ENCODE measurements at places on chromosomes 13 and 19.

- DNase-seq: no peak
Measured at GRCh38 chr13:75879656-75880055, 243.5 kb downstream of the LMO7 start.

DNA sequence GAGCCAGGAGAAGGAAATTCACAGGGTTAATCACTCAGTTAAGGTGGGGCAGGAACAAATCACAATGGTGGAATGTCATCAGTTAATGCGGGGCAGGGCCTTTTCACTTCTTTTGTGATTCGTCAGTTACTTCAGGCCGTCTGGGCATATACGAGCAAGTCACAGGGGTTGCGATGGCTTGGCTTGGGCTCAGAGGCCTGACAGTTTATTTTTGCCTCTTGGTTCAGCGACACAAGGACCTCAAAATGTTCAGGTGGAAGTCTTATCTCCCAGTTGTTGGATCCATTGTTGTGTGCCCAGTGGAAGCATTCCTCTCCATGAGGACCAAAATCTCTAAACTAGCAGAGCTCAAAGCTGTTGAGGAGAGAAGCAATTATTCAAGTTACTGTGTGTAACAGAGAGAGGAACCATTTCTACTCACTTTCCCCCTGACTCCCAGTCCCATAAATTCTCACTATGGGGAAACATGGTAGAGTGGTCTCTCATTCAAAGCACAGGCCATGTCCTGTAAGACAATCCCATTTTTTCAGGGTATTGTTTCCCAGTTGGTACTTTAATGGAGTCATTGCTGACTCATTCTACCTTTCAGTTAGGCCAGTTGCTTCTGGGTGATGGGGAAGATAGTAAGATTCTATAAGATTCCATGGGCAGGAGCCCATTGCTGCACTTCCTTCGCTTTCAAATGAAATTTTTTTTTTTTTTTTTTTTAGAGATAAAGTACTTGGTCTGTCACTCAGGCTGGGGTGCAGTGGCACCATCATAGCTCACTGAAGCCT is 8.8 kb upstream of the COX7A1 start:
- DNase-seq: no peak

DNA sequence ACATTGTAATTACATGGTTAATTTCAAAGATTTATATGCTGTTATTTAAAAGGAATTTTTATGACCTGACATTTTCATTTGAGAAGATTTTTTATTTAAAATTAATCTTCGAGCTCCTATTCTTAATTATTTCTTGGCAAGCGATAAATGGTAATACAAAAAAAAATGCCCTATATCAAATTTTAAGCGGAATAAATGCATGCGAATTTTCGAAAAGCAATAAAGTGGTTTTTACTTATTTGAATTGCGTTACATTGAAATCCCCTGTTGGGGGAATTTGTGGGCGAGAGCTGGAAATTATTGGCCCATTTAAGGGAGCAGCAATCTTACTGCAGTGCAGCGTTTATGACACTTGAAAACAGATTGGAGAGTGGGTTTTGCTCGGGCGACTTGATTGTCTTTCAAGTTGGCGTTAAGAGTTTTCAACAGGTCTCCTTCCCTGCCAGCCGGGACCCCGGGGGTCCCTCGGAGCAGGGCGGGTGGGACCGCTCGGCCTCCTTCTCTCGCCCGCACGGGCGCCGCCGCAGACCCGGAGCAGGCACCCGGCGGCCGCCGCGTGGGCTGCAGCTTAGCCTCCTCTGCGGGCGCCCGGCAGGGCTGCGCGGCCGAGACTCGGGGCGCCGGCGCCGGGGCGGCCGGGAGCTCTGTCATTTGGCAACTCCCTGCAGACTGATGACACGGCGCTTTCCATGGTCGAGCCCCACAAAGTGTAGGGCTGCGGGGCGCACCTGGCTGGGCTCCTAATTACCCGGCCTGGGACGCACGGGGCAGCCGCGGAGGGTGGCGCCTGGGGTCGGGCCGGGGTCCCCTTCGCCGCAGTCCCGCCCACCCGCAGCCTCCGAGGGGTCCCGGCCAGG is 255.1 kb upstream of the SOX21 start:
- DNase-seq: no peak

GRCh38 chr13:53074114-53074513 is 45.5 kb downstream of the OLFM4 start:
- DNase-seq: no peak

- no peak for DNase-seq
Measured at GRCh38 chr13:23789576-23790346, 99.4 kb downstream of the MIPEP start.

- no peak for DNase-seq
Measured at GRCh38 chr13:61935710-61936109, 520.1 kb upstream of the PCDH20 start.

GRCh38 chr19:1045247-1045603 is 5.3 kb downstream of the ABCA7 start:
- DNase-seq: no peak

GRCh38 chr19:10920288-10920655 is 8.2 kb downstream of the YIPF2 start:
- no peak for DNase-seq

GRCh38 chr19:5086725-5087439 is 118.0 kb downstream of the KDM4B start:
- DNase-seq: no peak

DNA sequence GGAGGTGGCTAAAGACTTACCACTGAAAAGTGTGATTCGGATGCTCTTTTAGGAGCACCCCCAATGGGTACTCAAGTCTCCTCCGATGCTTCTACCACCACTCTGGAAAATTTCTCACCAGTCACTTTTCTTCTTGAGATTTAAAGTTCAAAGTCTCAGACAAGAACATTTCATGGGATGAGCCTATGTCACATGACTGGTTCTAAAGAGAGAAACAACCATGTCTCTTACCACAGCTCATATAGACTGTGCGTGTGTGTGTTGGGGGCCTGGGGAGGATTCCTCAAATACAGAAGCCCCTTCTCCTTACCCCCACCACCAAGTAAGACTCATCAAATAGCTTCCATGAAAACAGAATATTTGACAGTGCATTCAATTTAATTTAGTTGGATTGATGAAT is 181.7 kb upstream of the MIR17HG start:
- no peak for DNase-seq

- no peak for DNase-seq
Measured at GRCh38 chr19:610801-611480, 21.3 kb downstream of the HCN2 start.

DNA sequence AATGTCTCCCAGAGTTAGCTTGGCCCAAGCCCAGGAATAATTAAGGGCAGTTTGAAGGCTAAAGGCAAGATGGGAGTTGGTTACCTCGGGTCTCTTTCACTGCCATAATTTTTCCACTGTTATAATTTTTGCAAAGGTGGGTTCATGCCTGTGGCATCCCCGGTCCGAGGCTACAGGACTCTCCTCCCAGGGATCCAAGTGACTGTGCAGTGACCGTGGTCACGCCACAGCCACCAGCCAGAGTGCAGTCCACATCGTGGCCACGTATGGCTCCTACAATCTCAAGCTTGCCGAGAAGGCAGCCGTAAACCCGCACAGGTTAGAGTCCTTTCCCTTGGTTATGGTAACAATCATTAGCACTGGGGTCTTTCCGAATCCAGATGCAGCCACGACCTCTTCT is 36.8 kb downstream of the C13orf46 start:
- no peak for DNase-seq

DNA sequence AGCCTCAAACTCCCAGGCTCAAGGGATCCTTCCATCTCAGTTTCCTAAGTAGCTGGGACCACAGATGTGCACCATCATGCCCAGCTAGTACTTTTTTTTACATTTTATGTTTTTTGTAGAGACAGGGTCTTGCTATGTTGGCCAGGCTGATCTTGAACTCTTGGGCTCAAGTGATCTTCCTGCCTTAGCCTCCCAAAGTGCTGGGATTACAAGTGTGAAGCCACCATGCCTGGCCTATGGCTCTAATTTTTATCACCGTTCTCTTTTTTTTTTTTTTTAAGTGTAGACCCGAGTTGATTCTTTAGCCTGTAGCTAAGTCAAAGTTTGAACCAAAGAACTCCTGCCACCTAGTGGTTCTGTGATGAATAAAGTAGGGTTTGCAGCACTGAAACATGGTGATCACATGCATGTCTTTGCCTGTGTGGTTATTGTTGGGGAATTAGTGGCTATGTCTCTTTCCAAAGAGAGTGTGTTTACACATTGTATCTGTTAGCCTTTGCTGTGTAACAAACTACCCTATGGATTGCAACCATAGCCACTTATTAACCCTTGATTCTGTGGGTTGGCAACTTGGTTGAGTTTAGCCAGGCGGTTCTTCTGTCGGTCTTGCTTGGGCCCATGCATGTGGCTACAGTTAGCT is 11.6 kb downstream of the NFILZ start:
- DNase-seq: no peak

DNA sequence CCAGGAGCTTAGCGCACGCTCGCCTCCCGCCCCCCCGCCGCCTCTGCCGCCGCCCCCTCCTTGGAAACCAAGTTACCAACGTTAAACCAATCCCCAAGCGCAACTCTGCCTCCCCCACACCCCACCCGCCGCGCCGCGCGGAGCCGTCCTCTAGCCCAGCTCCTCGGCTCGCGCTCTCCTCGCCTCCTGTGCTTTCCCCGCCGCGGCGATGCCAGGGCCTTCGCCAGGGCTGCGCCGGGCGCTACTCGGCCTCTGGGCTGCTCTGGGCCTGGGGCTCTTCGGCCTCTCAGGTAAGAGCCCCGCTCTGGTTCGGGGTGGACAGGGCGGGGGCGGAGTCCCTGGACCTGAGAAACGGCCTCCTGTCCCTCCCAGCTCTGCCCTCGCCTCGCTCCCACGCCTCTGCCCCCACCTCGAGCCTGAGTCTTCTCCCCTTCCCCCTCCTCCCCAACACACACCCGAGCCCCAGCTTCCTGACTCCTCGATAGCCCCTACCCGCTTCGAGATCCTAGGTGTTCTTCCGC is at the start of gene ICAM5:
TSS of gene ICAM5 (plus strand) at position 117 of the 521 bp plus-strand sequence. CDS start at position 209, 92 bp downstream.
- peak; percentile 71 for DNase-seq

DNA sequence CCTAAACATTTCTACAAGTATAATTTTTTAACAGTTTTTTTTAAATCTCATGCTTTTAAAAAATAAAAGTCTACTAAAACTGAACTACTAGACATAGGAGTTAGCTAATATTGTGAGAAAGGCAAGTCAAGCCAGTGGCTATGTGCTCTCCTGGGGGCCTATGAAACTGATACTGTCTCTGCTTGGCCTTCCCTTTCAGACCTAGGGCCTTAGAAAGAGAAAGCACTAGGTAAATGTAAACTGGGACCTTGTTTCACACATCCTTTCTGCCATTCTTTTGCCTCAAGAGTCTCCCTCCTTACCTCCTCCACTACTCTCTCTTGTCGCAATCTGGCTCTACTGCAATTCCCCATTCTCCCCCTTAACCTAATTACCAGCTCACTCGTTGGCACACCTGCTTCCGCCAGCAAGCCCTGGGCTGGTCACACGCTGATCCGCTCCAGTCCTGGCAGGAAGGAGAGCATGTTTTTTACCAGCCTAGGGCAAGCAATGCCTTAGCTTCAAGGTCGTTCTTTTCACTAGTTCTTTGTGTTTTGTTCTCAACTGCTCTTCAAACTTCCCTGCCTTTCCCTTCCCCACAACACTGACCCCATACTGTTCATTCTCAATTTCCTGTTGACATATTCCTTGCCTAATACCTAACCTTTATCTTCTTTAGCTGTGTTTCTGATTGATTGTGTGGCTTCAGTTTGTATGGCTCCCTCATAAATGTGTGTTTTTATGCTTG is 23.1 kb downstream of the TBC1D4 start:
- DNase-seq: no peak

DNA sequence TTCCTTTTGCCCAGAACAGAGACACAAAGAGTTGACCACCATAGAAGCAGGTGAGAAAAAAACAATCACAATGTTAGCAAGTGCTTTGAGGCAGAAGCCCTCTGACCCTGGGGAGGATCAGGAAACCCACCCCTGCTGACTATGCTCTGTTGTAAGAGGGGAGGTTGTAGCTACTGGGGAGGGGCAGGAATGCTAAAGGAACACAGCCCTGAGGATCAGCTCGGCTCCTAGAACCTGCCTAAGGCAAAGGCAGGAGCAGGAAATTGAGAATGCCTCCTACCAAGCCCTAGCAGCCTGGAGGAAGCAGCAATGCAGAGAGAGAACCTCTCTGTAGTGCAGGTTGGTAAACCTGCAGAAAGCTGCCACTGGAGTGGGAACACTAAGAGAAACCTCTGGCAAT is 624.0 kb upstream of the KLF12 start:
- DNase-seq: no peak

- DNase-seq: no peak
Measured at GRCh38 chr19:48400018-48400742, 6.7 kb downstream of the GRIN2D start.

DNA sequence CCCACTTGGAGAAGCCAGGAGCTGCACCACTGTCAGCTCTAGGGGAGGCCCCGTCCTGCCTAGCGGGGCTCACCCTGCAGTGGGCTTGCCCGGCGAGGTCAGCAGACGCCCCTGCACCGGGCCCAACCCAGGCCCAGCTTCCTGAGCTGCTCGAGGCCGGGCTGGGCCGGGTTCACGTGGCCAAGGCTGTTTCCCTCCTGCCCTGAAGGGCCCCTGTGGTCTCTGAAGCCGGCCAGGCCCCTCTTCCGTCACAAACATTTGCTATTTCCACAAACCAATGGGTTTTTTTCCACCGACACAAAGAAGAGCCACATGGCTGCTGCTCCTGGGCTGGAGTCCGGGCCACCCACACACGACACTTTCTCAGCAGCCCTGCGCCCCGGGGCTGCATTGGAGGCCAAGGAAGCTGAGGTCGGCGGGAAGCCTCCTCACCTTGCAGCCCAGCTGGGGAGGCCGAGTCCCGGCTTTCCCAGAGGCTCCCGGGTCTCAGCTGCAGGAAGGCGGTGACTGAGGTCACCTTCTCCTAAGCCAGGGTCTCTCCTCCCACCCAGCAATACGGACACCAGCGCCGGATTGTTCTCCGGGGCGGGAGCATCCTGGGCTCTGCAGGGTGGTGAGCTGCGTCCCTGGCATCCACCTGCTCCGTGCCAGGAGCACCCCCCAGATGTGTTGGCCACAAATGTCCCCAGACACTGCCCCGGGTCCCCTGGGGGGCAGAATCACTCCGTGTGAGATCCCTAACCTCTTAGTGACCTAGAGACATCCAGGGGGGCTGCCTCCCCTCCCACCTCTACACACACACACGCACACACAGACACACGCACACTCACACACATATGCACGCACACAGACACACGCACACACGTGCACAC is 80.5 kb downstream of the GADD45B start:
- DNase-seq: no peak

GRCh38 chr19:703651-704446 is 4.9 kb upstream of the PALM start:
- DNase-seq: no peak

- DNase-seq: no peak
Measured at GRCh38 chr13:87274209-87274819, 396.9 kb upstream of the SLITRK5 start.

DNA sequence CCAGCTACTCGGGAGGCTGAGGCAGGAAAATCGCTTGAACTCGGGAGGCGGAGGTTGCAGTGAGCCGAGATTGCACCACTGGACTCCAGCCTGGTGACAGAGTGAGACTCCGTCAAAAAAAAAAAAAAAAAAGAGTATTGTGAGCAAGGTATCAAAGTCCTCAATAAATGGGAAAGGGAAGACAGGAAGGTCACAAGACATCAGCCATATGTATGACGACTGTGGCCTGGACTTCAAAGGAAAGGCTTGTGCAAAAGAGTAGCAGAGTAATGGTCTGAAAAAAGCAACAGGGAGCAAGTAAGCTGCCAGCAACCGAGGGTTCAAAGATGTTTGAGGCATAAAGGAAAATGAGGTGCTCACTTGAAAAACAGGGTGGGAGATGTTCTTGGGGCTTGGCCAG is 116.0 kb upstream of the WASF3 start:
- no peak for DNase-seq

GRCh38 chr13:23723471-23723870 is 153.3 kb downstream of the TNFRSF19 start:
- no peak for DNase-seq

- DNase-seq: no peak
Measured at GRCh38 chr13:103815619-103816018, 749.4 kb upstream of the SLC10A2 start.

- no peak for DNase-seq
Measured at GRCh38 chr13:44542361-44542760, 33.8 kb downstream of the TSC22D1 start.

Measured in NCI-H446 treated with DMSO at 0.1 percent for 48 hours (cell line).